ENCODE measurements at places on chromosomes 6 and 20.

DNA sequence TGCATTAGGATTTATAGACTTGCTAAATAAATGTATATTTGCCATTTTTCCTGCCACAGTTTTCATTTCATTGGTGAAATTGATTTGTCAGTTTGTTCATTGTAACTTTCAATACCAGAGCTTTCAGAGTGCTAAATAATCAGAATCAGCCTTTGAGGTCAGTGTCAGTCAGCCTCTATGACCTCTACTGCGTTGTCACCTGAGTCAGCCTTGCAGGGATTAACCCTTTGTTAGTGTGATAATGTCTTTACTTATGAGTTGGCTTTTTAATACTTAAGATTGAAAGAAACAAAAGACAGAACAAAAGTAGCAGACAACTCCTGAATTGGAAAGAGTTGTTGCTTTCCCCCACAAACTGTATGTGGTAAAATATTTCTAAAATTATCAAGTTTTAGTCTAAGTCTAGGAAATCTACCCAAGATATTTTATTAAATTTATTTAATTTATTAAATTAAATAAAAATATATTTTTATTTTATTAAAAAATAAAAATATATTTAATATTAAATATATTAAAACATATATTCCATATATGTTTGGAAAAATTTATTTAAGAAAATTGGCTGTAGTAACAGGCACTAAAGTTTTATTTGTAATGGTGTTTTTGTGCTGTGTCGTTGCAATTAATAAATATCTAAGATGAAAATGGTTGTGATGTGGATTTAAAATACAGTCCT lies 125.2 kb downstream of the AFG1L start:
- no peak for DNase-seq

DNA sequence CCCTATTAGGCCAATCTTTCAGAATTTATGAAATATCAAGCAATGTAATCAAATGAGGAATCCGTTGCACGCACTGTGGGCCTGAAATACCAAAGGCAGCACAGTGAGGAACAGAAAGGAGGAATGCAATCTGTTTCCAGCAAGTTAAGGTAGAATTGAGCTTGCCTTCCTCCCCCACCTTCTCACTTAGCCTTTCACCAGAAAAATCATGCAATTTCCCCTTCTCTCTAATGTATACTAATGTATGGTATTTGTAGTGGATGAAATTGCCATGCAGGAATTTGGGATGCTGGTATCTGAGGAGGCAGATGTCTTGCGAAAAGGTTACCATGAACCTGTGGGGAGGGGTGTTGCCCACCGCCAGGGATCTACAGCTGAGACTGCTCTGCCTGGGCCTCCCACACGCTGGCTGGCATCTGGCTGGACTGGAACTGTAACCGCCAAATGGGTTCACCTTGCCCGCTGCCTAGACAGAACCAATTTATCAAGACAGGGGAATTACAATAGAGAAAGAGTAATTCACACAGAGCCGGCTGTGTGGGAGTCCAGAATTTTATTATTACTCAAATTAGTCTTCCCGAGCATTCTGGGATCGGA lies 222.4 kb upstream of the MYLIP start:
- DNase-seq, result no peak

GRCh38 chr6:53768636-53769035 lies 26.2 kb upstream of the LRRC1 start:
- DNase-seq, result no peak

GRCh38 chr6:163751032-163751525 lies 336.6 kb downstream of the QKI start:
- no peak for DNase-seq

DNA sequence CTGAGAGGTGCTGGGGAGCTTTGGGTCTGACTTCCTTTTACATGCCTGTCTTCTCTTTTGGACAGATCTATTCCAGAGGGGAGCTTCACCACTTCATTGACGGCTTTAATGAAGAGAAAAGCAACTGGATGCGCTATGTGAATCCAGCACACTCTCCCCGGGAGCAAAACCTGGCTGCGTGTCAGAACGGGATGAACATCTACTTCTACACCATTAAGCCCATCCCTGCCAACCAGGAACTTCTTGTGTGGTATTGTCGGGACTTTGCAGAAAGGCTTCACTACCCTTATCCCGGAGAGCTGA lies 13.1 kb downstream of the PRDM1 start:
- DNase-seq, result no peak

DNA sequence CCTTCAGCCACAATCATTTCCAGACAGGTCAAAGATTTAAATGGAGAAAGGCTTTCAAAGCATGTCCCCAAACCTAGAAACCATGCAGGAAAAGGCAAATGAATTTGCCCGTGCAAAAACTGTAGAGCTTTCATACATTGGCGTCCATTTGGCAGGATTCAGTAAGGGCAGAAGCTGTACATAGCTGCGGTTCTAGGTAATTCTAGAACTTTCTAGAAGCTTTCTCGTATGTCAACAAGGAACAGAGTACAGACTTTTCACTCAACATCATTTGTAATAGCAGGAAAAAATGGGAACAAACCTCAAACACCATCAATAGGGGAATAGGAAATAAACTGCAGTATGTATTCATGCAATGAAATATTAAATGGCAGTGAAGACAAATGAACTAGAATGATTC lies 11.1 kb upstream of the MAPK13 start:
- no peak for DNase-seq

- DNase-seq, result no peak
These were observed 38.5 kb downstream of the SOD2 start for GRCh38 chr6:159654483-159655098.

- no peak for DNase-seq
These were observed 110.3 kb downstream of the CRYBG1 start for GRCh38 chr6:106470811-106471210.

DNA sequence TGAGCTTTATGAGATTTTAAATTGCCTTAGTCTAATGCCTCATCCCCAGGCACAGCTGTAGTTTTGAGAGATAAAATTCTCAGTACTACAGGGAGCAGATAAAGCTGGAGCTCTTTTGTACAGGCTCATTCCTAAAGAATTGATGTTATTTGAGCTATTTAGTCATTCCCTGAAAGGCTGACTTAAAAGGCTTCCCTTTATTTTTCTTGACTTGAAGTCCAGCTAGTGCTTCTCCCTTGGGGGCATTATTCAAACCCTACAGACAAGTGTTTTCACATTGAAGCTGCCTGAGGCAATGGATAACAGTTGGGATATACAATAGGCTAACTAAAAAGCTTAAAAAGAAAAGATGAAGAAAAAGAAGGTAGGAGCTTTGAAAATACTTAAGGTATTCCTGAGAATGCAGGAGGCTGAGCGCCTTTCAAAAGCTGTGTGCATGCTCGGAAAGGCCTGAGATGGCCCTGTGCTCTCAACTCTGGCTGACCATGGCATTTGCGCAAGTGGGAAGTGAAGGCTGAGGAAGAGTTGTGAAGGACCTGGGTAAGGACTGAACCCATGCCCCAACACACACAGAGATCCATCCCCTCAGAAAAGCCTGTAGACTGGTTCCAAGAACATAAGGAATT lies 315.1 kb downstream of the SMOC2 start:
- no peak for DNase-seq

- no peak for DNase-seq
These were observed 126.8 kb downstream of the MAP3K7 start for GRCh38 chr6:90460051-90460450.

DNA sequence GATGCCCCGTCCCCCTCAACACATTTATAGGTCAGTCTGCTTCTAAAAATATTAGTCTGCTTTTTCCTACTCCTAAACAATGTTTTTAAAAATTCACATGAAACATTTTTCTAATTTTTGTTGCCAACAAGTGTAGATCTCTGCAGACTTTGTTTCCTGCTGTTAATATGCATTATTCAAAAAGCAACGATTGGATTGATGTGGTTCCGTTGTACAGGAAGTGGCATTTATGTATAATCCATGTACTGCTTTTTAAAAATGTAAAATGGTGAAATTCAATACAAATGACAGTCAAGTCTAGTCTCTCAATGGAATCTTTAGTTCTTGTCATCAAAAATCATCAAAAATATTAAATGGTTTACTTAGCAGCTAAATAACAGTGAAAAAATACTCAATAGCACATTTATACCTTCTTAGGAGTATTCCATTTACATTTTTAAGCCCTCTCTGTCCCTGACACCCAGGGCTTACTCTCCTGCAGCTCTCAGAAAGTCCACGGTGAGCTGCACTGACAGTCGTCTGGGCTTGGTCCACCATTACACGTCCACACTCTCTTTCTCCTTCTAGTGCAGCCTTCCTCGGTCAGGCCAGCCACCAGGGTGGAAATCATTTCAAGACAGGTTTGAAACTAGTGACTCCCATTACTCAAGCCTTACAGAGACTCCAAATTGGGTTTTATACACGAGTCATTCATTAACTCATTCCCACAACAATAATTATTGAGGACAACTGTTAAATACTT lies 211.5 kb downstream of the TMEM200A start:
- DNase-seq, result no peak

DNA sequence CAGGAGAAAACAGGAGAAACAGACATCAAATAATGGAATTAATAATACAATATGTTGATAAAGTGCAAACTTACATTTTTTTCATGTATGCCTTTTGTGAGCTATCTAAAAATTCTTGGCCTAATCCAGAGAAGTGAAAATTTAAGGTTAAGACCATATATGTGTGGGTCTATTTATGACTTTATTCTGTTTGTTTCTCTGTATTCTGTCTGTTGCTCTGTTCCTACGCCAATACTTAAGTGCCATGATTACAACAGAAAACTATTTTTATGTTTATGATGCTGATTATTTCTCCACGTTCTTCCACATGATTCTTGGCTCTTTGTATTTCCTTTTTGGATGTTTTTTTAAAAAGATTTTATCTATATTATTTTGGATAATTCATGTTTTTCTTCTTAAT lies 109.6 kb upstream of the MAP3K4 start:
- no peak for DNase-seq

GRCh38 chr20:24027229-24027628 lies 38.6 kb upstream of the GGTLC1 start:
- no peak for DNase-seq

GRCh38 chr6:64926051-64926450 lies 781.0 kb downstream of the EYS start:
- no peak for DNase-seq

Measured in epithelial cell of prostate (primary cell).